Activated CD4-positive, alpha-beta T cell treated with anti-CD3 and anti-CD28 coated beads, Interleukin-2, amount 50 U/mL, for 48 hours (primary cell): ENCODE measurements at places on chromosomes 5 and 9.

- no peak for DNase-seq
These were observed 137.6 kb downstream of the OLFM1 start for GRCh38 chr9:135224921-135225541.

DNA sequence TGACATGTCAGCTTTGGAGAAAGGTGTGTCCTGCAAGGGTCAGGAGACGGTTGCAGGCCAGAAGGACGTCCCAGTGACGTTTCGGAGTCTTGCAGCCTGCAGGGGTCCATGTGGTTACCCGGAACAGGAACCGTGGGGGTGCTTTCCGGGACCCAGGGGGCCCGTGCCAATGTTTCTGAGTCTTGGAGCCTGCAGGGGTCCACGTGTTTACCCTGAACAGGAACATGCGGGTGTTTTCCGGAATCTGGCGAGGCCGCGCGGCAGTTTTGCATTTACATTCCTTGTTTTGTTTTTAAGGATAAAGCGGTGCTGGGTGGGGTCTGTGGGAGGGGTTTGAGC is 30.6 kb downstream of the NKD2 start:
- DNase-seq: no peak

DNA sequence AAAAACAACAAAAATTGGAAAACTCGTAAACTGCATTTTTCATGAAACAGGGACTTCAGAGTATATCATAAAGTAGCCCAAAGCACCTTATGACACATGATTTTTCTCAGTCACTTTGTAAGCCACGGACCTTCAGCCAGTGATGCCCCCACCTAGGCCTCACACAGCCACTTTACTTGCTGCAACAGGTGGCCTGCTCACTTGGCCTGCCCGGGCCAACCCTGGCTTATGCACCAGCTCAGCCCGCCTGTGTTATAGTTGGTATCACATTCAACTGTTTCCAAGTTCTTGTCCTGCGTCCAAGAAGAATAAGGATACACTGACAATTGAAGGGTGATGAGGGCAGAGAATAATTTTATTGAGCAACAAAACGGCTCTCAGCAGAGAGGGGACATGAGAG is 219.2 kb downstream of the FER start:
- no peak for DNase-seq

DNA sequence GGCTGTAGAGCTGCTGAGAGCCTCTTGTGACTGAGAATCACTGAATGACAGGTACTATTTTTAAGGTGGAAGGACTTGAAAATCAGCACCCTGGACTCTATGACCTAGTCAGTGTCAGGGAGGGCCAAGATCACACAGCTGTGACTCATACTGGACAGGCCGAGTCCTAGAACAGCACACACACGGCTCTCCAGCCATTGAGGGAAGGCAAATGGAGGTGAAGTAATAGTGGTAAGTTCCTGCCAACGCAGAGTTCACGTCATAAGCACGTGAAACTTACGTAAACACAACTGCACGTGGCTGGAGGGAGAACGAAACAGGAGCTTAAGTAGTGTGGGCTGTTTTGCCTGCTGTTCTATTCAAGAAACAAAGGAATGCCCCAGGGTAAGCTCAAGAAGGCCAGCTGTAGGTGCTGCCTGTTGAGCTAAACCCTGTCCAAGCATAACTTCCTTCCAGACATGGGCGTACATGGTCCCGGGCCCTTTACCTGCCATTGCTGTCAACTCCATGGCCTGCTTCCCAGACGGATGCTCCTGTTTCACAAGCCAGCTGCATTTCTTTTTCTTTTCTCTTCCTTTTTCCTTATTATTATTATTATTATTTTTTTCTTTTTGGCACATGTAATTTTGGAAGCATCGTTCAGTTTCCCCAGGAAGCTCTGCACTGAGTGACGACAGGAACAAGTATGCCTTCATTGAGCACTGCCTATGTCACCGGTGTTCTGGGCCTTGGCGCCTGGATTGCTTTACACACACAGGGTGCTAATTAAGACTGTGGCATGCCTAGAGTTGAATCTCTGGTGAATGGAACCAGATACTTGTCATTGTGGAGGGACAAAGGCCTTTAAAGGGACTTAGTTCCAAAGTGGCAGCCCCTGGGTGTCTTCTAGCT is 10.2 kb upstream of the LCP2 start:
- DNase-seq: no peak

DNA sequence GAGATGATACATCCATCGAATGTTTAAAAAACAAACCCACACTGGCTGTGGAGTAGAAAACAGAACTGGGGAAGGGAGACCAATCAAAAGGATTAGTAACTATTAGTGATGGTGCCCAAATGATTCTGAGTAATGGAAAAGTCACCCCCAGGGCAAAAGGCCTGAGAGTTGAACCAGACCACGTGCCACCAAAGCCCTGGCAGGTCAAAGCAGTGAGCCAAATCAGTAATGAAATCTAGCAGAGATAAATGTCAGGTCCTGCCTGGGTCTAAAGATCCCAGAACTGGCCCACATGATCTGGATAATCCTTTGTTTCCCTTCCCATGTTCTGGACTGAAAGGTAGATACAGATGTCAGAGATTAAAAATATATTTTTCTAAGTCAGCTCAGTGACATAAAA is 9.4 kb downstream of the OTULINL start:
- no peak for DNase-seq

DNA sequence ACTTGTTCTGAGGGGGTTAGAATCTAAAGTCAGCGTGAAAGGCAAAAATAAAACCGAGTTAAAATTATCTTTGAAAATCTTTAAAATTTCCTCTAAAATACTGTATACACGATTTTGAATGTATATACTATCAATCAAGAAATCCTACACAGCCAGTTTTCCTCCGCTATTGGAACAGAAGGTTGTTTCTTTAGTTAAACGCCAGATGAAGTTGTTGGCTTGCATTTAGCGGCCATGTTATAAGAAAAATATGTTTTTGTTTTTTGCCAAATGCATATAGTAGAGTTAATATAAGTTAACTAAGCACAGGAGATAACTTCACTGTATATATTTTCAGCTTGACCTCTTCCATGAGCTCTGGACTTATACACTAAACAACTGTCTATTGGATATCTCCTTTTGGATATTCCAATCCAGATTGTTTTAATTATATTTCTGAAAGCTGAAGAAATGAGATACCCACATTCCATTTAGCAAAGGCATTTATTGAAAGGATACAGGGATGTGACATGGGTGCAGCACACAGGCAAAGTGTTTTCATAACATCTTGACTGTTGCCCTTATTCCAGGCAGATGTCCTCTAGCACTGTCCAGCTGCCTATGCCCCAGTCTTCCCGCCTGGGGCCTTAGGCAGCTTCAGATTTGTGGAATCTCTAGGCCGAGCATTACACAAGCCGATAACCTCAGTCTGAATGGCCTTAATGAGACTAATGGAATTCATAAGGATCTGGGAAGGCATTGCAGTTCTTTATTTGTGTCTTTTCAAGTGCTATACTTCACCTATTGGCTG is 10.0 kb upstream of the ATG10 start:
- no peak for DNase-seq

GRCh38 chr5:141528291-141528984 is 39.6 kb downstream of the PCDHGC5 start:
- no peak for DNase-seq

DNA sequence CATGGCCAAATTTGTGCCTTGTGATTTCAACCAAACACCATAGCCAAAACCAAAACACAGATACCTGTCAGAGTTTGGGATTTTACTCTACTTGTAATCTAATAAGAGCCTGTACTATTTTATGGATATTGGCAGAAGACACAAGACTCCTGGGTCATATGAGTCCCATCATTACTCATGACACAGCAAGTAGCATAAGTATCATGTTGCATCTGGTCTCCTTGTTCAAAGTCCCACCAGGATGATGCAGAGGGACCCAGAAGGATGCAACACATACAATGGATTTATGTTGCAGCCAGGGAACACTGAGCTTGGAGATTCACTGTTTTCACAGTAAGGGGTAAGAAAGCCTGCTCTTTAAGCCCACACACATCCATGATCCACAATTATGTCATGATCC is 13.2 kb upstream of the ACO1 start:
- DNase-seq: no peak

DNA sequence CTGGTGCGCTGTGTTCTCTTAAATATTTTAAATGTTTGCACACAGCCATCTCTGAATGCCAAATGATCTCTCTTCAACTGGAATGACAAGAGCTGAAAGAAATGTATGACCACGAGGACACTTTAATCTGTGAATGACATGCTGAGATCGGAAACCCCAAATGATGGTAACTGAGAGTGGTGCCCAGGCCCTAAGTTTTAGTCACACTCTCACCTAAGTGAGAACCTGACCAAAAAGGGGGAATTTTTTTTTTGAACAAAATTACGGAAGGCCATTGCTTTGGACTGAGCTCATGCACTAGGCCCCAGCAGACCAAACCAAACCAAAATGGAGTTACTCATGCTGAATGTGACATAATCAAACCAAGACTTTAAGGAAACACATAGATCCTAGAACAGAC is 167.1 kb upstream of the TUT7 start:
- no peak for DNase-seq

- DNase-seq: no peak
These were observed 210.1 kb upstream of the ZNF608 start for GRCh38 chr5:124956471-124957029.

DNA sequence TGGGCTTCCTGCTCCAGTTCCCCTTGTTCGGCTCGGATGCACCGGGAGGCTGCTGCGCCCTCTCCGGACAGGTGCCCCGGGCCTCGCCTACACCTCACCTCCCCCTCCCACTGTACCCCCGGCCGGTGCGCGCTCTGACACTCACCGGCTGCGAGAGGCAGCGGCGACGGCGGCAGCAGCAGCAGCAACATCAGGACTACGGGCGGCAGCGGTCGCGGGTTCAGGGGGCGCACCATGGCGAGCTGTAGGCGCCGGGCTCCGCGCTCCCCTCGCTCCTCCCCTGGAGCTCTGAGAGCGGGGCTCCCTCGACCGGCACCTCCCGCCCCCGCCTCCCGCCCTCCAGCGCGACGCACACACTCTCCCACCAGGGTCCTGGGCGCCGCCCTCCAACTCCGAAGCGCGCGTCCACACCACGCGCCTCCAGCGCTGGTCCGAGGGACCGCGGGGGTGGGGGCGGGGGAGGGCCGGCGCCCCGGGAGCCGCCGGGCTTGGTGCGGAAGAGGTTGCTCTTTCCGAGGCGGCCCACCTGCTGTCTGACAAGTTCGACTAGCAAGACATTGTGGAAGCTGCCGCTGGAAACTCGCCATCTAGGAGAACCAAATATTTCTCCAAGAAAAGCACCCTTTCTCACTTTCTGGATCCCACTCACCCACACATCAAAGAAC is at the start of gene GFRA3:
Gene GFRA3, minus strand, starts transcription at position 433 of the 665 bp plus-strand sequence. Its CDS starts 197 bp downstream, at position 236.
- peak; percentile 3 for DNase-seq

GRCh38 chr5:180313677-180314505 is 22.0 kb upstream of the MAPK9 start:
- DNase-seq: peak; percentile 63
